Activated naive CD4-positive, alpha-beta T cell treated with anti-CD3 and anti-CD28 coated beads, Interleukin-2, amount 50 U/mL, for 72 hours (primary cell): ENCODE measurements at places on chromosomes 11 and 22. TPM values are rescaled to one million over a fixed set of nuclear protein-coding genes. Genes with fewer than 3 reads are reported as not detected.

MIOX gene
- not detected for total RNA-seq

NXPE4 gene
- total RNA-seq: not detected

TIMM10 gene
- 90.1 TPM for total RNA-seq

HSPB2 gene
- not detected for total RNA-seq

P4HA3 gene
- not detected for total RNA-seq
